ENCODE measurements at places on chromosomes 1 and 21. TPM values are rescaled to one million over a fixed set of nuclear protein-coding genes. Genes with fewer than 3 reads are reported as not detected.

CD34 gene
- 34.3 TPM for total RNA-seq

SPRR2E gene
- total RNA-seq = 16.7 TPM

KCNQ4 gene
- 1.8 TPM for total RNA-seq

NBPF10 gene
- 4.1 TPM for total RNA-seq

EPHB2 gene
- total RNA-seq = 13.6 TPM

CCDC190 gene
- 0.49 TPM for total RNA-seq

CYYR1 gene
- total RNA-seq = 10.9 TPM

OLIG2 gene
- total RNA-seq = 0.10 TPM

KIF17 gene
- total RNA-seq = 2.5 TPM

PLD5 gene
- 0.39 TPM for total RNA-seq

GPR37L1 gene
- not detected for total RNA-seq

LPAR3 gene
- 4.4 TPM for total RNA-seq

SLC5A3 gene
- 63.2 TPM for total RNA-seq

PCAT6 gene
- total RNA-seq = not detected

SLC2A5 gene
- total RNA-seq = 9.1 TPM

OR6K6 gene
- not detected for total RNA-seq

MAP7D1 gene
- 49.6 TPM for total RNA-seq

OR6Y1 gene
- total RNA-seq = not detected

MXRA8 gene
- total RNA-seq = 59.7 TPM

ATP1B1 gene
- 18.5 TPM for total RNA-seq

MMEL1 gene
- total RNA-seq = 1.3 TPM

Measured in skin of body (tissue), 3 donors.